ENCODE measurements at places on chromosomes 11 and 22.

- no peak for DNase-seq
Measured at GRCh38 chr11:45410391-45411227, 124.5 kb upstream of the SYT13 start.

DNA sequence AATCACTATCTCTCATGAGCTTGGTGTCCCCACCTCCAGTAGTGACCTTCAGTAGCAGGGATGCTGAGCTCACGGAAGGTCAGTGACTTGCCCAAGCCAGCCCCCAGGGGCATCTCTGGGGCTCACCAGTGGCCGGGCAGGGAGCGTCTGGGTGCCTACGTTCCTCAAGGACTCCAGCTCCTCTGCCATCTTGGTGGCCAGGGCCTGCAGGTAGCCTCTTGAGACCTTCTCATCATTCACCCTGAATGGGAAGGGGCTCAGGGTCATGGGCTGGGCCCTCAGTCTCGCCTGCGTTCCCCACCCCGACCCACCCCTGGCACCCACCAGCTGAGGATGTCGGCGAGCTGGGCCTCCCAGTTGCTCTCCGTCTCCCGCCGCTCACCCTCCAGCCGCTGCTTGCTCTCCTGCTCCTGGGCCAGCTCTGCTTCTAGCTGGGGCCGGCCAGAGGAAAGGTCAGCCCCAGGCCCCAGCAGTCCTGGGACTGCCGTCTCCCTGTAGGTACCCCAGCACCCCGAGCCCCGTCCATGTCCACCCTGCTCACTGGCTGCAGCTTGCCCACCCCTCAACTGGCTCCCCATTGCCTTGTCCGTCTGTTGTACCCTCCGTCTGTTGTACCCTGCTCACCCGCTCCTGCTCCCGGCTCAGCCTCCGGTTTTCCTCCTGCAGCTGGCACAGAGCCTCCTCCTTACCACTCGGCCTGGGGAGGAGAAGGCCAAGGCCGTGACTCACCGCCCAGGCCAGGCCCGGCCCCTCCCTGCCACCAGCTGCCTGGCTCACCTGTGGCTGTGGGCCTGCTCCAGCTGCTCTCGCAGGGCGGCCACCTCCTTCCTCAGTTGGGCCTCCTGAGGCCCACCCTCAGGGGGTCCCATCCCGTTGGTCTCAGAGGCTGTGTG, 9.5 kb downstream of the CDC42BPG start:
- no peak for DNase-seq

GRCh38 chr11:2775083-2775625, 75.4 kb upstream of the KCNQ1OT1 start:
- no peak for DNase-seq

DNA sequence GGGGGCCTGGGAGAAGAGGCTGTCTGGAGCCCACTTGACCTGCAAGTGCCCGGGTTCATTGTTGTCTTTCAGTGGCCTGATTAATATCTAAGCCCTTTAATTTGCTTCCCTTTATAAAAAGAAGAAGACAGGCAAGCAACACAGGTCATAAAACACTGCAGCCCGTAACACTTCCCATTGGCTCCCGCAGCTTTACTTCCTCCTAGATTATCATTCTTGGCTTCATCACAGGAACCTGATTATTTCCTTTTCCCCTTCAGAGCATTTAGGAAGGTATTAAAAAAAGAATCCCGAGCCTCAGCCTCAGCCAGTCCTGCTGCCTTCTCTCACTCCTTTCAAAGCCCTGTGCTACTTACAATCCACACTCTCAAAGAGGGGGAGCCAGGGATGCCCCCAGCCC, 183.2 kb downstream of the GRIK4 start:
- DNase-seq = no peak

DNA sequence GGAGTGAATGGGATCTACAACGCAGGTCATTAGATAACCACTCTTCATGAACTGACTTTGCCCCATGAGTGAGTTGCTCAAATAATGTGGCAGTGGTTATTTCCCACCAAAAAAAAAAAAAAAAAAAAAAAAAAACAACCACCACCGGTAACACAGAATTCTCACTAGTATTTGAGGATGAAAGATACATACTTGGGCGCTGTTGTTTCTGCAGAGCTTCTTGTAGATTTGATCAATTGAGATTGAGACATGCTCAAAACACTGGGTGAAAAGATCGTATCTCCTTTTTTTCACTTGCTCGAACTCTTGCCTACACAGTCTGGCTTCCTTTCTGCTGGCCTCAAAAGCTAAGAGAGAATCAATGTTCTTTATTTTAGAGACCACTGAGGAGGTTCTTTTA, 44.1 kb downstream of the FAM118A start:
- no peak for DNase-seq

DNA sequence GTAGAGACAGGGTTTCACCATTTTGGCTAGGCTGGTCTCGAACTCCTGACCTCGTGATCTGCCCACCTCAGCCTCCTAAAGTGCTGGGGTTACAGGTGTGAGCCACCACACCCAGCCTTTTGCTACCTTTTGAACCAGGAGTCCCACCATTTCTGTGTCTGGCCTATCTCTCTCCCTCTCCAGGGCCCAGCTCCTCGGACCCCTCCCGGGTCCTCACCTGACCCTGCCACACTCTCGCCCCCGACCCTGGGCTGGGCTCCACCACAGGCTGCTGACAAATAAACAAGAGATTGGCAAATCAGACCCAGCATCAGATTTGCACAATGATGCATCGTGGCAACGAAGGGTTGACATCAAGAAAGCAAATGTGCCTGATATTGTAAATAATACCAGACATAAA, 8.8 kb downstream of the KRTAP5-5 start:
- no peak for DNase-seq

- DNase-seq = no peak
Measured at GRCh38 chr22:47196166-47196849, 433.9 kb downstream of the TBC1D22A start.

- DNase-seq = no peak
Measured at GRCh38 chr11:10441091-10441490, 14.0 kb upstream of the AMPD3 start.

DNA sequence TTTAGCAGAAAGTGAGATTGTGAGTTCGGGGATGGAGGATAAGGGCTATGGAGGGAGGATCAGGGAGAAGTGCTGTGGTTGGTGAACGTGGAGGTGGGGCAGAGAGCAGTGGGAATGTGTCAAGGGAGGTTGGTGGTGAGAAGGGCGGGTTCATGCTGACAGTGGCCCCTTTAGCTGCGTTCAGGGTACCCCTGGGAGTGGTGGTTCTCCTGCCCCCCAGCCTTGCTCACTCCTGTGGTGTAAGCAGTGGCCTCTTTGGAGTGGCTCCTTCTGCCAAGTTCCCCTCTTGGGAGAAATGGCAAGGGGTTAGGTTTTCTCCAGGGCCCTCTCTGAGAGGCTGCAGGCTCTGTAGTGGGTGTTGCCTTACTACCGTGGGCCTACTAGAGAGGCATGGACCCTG, 16.1 kb upstream of the NECTIN1 start:
- DNase-seq = no peak

DNA sequence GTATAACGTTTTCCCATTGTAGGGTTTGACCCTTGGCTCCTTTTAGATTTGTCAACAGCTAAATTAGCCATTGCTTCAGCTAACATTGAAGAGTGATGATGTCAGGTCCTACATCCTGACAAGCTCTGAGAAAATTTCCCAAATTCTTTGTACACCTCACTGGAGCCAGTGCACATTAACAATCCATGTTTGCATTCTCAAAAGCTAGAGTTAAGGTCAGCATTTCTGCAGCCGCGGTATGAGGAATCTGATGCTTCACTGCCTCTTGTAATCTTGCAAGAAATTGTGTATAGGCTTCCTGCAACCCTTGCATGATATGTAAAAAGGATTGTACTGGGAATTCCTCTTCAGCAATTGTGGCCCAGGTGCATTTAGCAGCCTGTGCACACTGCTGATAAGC, 33.1 kb upstream of the NCAM1 start:
- DNase-seq = no peak

DNA sequence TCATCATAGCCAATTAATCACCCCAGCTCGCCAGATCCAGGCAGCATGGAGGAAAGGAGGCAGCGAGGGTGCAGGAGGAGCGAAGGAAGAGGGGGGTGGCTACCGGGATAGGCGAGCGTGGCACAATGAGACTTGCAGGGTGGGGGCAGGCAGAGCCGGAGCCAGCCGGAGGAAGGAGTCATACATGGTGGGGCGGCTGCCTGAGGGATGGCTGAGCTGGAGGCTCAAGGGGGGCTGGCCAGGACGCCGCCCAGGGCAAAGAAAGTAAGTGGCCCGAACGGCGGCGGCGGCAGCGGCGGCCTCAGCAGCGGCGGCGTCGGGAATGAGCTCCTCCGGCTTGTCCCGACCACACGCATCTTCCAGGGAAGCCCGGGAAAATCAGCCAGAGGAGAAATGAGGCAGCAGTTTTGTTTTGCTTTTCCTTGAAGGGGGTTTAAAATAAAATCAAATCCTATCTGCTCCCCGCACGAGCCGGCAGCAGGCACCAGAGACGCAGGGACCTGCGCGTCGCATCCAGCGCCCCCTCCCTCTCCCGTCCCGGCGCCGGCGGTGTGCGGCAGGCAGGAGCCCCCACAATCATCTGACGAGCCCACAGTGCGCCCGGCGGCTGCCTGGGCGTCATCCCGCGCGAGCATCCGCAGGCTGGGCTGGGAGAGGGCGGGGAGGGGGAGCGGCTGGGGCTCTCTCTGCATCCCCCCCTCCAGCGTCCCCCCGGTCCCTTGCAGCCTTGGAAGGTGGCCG, 263.6 kb downstream of the CTTN start:
- no peak for DNase-seq

- no peak for DNase-seq
Measured at GRCh38 chr11:64251753-64252002, 348 bp downstream of the PLCB3 start.

DNA sequence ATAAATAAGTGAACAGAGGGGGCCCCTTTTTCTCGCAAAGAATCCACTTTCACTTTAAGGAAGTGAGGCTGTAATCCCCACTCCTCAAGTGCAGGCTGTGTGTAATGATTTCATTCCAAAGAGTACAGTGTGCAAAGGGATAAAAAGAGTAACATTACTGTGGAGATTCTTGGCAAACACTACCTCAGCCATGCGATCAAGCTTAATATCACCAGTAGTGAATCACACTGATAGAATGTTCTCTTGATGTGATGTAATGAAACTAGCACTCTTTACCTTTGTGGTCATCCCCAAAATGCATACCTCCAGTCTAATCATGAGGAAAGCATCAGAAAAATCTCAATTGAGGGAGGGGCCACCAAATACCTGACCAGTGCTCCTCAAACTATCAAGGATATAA, 246.1 kb upstream of the CHORDC1 start:
- no peak for DNase-seq

- DNase-seq = no peak
Measured at GRCh38 chr11:11965656-11966353, 42.6 kb downstream of the DKK3 start.

DNA sequence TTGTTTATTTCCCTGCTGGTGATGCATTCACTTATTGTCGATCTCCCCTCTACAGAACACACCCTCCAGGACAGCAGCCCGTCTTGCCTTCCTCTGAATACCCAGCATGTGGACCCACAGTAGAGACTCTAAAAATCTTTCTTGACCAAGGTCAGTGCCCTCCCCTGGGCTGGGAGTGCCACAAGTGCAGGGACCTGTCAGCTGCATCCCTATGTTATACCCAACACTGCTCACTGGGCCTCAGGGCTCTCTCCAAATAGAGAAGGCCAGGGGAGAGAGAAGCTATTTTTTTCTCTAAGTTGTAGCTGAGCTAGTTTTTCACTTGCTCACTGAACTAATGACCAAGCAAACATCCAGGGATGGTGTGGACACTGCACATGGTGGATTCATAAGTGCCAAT, 9.8 kb downstream of the KCNJ1 start:
- DNase-seq = no peak

DNA sequence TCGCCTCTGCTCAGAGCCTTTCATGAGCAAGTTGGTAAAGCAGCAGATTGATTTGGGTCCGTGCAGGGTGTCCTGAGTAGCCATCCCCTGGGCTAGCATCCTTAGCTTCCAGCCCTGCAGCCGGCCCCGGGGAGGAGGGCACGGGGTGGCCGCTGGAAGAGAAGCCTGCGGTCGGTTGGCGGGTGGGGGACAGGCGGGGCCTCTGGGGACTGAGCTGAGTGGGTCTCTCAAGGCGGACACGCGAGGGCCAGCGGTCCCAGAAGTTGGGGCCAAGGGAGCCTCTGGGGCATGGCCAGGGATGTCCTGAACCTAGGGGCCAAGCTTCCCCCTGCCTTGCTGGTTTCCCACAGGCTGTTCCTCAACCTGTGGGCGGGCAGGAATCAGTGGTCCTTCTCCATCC, 143.0 kb downstream of the TBC1D22A start:
- DNase-seq = no peak

- DNase-seq = peak; percentile 16
Measured at GRCh38 chr11:33701302-33702230, 940 bp upstream of the C11orf91 start.

DNA sequence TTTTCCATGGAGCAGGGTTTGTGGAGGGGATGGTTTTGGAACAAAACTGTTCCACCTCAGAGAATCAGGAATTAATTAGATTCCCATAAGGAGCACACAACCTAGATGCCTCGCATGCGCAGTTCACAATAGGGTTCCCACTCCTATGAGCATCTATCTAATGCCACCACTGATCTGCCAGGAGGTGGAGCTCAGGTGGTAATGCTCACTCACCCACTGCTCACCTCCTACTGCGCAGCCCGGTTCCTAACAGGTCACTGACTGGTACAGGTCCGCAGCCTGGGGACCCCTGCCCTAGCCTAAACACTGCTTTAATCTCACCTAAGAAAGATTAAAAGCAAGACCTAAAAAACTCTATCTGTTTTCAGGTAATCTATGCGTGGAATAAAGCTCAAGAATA, 553.0 kb downstream of the JRKL start:
- DNase-seq = no peak

DNA sequence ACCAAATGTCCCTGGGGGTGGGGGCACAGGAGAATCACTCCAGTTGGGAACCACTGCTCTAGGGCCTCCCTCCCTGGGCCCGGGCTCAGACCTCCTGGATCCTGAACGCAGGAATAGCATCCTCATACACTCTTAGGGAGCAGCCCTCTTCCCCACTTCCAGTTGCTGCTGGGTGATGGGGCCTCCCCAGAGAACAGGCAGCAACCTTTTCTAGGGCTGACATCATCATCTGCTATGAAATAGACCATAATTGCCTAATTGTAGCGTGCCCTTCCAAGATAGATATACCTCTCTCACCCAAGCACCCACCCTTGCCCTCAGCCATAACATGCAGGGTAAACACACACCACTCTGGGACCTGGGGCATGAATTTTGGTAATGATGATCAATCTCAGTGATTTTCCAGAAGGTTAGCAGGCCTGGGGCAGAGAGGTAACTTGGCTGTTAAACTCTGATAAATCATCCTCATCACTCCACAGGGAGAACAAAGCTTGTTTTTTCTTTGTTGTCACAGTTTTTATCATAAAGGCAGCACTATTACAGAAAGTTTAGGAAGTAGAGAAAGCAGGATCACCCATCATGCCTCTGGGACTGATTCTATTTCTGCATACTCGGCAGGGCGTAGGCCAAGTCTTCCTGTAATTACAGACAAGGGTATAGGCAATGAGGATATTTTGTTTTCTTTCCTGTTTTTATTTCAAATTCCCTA, 88.3 kb upstream of the PRDM11 start:
- no peak for DNase-seq

- no peak for DNase-seq
Measured at GRCh38 chr11:25981998-25982397, 349.9 kb upstream of the ANO3 start.

- no peak for DNase-seq
Measured at GRCh38 chr11:83192606-83193245, 786 bp upstream of the ANKRD42 start.
